ENCODE measurements at places on chromosomes 1 and 21. TPM values are rescaled to one million over a fixed set of nuclear protein-coding genes. Genes with fewer than 3 reads are reported as not detected.

The KCNK2 gene
- total RNA-seq = 0.26 TPM

The GPATCH4 gene
- 29.1 TPM for total RNA-seq

The SPRR2G gene
- not detected for total RNA-seq

The BTG2 gene
- total RNA-seq = 84.8 TPM

The RASSF5 gene
- 26.5 TPM for total RNA-seq

The TAF1A gene
- total RNA-seq = 6.1 TPM

The KRTAP7-1 gene
- total RNA-seq = not detected

The TNFRSF8 gene
- 2.8 TPM for total RNA-seq

The DOCK7 gene
- total RNA-seq = 38.3 TPM

The VWA5B1 gene
- total RNA-seq = 0.15 TPM

The FALEC gene
- total RNA-seq = not detected

The DEPDC1 gene
- total RNA-seq = 5.2 TPM

The TAS1R1 gene
- not detected for total RNA-seq

The IFNAR1 gene
- 63.4 TPM for total RNA-seq

The NBPF6 gene
- total RNA-seq = not detected

The LGR6 gene
- total RNA-seq = 1.5 TPM

The NTMT2 gene
- not detected for total RNA-seq

The ZNF648 gene
- 0.10 TPM for total RNA-seq

The IFI16 gene
- total RNA-seq = 121 TPM

The UBE2G2 gene
- total RNA-seq = 75.0 TPM

The S100A7A gene
- not detected for total RNA-seq

Measured in left lung (tissue), 14 donors.